ENCODE measurements at places on chromosomes 16 and 17. TPM values are rescaled to one million over a fixed set of nuclear protein-coding genes. Genes with fewer than 3 reads are reported as not detected.

DNA sequence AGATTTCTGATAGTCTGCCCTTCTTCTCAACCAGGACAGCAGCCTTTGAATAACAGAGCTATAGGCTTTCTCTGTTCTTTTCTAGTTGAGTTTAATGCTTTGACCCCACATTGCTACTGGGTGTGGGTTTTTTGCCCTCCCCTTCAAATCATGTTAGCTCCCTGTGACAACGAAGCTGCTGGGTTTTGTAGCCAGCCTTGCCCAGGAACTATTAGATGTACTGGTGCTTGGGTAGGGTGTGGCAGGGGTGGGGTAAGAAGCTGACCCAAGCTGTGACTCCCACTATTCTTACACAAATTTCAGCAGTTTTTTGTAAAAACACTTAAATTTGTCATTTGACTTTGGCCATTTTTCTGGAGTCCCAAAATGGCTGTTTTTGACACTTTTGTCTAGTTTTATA, 69.7 kb downstream of the NLK start:
- no peak for DNase-seq

GRCh38 chr16:83804366-83804765, 3.4 kb upstream of the HSBP1 start:
- DNase-seq, result no peak

DNA sequence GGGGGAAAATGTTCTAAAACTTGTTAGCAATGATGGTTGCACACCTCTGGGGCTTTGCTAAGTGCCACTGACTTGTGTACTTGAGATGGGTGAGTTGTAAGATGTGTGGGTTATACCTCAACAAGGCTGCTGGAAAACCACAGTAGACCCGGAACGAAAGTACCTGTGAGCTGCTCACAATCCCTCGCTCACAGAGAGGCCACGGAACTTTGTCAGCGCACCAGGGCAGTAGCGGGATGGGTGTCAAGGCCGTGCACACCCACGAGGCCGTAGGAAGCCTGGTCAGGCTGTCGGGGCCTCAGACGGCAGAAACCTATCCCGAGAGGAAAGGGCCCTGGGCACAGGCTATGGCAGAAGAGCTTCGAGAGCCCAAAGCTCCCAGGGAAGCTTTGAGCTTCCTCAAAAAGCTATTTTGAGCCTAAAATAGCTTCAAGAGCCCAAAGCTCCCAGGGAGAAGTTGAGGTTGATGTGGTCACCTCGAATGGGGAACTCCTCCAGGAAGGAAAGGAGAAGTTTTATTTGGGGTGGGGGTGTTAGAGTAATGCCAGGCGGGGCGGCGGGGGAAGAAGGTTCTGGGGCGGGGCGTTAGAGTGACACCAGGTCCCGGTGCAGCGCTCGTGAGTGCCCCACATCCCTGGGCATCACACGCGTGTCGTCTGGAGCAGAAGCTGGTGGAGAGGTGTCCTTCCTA, 19.0 kb downstream of the CBFA2T3 start:
- DNase-seq, result peak; percentile 48

DNA sequence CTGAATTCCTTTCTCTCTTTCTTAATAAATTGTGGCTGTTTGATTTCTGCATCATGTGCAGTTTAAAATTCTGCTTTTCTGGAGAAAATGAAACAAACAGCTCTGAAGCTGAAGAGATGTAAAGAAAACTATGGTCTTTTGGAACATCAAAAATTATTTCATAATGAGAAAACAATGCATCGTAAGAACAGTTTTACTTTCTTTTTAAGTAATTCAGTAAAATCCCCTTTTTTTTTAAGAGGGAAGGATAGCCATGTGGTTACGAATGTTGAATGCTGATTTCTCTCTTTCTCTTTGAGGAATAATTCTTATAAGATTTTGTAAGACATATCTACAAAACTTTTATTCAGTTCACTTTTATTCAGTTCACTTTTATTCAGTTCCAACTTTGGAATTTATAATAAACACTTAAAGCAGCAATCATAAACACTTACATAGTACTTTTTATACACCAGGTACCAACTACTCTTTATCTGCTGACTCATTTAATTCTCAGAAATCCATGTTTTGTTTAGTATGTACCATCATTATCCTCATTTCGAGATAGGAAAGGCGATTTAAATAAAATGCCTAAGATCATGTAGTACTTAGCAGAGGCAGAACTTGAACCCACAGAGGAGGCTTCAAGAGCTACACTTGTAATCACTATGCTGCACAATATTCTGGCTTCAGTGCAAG, 26.6 kb downstream of the CNTNAP4 start:
- DNase-seq, result no peak

DNA sequence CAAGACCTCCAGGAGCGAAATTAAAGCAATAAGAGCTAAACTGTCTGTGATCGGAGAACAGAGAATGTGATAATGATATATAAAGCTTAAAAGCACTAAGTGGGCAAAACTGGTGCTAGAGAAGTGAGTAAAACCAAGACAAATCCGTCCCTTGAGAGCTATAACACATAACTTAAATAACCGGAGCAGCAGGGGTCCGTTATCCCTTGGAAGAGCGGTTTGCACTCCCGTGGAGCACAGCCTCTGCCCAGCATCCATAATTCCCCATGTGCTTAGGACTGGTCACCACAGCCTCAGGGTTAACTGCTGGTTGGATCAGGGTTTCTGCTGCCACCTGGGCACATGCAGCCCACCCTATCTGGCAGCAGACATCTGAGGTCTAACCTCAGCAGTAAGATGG, 489.0 kb downstream of the NPIPA7 start:
- DNase-seq, result no peak

DNA sequence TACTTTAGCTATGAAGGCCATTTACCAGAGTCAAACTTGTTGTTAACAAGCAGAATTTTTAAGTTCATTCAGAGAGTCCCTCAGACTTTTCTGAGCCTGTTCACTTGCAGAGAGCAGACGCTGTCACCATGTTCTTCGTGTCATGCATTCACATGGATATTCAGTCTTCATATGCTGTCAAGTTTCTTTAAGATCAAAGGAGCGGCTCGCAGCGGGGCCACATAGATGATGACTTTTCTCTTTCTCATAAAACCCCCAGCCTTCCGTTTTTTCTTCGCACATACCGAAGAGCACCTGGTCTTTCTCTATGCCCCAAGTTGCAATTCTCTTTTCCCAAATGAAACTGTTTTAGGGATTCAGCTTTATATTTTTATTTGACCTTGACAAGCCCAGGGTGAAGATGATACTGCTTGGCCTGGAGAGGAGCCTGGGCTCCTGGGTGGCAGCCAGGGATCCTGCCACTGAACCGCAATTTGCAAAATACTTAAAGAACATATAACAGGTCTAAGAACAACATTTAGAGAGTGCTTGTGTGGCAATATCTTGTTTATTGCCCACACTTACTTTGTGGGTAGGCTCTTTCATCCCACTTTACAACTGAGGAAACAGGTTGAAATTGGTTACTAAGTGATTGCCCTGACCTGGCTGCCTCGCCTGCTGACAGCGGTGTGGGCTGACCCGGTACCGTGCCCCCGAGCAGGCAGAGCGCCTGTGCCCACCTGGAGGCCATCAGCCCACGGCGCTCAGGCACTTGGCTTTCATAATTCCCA, 22.9 kb downstream of the SEC14L1 start:
- no peak for DNase-seq

GRCh38 chr16:4288148-4288921, 15.5 kb upstream of the TFAP4 start:
- peak; percentile 73 for DNase-seq

GRCh38 chr16:82033006-82033405, 2.0 kb upstream of the HSD17B2 start:
- no peak for DNase-seq

GRCh38 chr16:68420366-68420942, 27.9 kb downstream of the SMPD3 start:
- no peak for DNase-seq

- peak; percentile 76 for DNase-seq
Observed at GRCh38 chr17:43673516-43674323, 12.0 kb upstream of the MEOX1 start.

DNA sequence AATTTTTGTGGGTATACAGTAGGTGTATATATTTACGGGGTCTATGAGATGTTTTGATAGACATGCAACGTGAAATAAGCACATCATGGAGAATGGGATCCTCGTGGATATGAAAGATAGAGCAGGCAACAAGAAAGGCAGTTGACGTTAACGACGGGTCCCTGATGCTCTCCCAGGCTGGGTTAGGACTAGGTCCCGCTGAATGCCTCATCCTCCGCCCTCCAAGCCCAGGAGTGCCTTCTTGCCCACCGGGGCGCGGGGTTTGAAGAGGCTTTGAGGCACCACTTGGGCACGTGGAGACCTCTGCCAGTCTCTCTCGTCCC, 9.5 kb upstream of the ZFP90 start:
- no peak for DNase-seq

DNA sequence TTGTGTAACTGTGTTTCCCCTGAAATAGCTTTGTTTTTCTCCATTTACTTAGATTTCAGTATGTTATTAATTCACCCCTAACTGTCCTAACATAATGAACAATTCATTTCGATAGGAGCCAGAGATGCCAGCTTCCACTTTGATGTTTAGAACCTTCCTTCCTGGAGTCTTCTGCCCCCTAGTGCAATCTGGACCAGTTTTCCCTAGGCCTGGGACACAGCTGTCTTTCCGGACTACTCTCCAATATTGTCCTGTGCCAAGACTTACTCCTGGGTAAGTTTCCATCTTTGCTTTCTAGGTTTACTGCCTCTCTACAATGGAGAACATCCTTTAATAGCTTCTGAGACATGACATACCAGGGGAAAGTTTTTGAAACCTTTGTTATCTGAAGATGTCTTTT, 12.8 kb downstream of the RECQL5 start:
- DNase-seq, result no peak

GRCh38 chr16:66286527-66286926, 80.0 kb upstream of the CDH5 start:
- no peak for DNase-seq

DNA sequence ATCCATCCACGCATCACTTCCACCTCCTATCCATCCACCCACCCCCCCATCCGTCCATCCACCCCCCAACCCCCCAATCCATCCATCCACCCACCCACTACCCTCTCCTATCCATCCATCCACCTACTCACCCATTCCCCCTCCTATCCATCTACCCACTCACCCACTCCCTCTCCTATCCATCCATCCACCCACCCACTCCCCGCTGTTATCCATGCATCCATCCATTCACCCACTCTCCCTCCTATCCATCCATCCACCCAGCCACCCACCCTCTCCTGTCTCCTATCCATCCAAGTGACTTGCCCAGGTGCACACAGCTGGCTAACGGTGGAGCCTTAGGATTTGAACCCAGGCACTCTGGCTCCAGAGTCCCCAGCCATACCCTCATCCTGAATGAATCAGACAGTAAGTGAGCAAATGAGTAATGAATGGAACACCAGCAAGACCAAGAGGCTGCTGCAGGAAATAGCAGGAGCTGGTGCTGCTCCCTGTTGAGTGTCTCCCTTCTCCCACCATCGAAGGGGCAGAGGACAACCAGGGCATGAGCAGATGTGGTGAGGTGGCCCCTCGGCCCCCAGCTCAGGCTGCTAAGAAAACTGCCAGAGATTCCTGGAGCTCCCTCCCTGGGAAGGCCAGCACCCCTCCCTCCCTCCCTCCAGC, 62.5 kb downstream of the LITAF start:
- DNase-seq, result no peak

GRCh38 chr17:55285340-55286301, 20.9 kb downstream of the HLF start:
- peak; percentile 94 for DNase-seq

DNA sequence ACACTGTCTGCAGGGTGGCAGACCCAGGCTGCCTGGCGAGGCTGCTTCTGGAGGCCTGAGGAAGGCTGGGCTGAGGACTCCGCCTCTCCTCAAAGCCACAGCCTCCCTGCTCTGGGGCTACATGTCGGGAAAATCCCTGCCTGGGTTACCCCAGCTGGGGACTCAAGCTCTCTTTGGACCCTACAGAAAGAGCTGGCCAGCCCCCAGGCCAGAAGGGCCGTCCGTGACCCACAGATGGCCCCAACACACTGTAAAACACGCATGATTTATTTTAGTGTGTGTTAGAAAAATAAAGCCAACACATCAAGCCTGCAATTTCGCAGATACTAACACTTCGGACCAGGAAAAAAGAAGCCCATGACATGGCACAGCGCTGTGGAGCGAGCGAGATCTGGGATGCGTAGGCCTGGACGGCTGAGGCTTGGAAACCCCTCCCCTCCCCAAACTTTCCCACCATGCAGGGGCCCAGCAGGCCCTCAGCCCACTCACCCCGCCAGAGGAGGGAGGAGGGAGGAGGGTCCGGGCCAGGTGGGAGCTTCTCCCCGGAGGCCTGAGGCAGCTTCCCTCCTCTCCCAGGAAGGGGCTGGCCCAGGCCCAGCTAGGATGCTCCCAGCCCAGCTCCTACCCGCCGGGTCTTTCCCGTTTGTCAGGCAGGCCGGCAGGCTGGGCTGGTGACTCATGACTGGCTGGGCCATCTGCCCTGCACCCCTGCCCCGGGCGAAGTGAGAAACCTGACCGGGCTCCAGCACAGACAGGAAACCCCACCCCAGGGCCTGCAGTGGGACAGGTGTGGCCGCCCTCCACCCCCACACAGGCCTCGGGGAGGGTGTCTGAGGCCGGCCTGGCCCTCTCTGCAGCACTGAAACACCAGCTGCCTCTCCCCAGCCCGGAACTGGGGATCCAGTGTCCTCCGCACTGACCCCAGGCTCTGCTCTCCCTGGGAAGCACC, 34.1 kb upstream of the SLC38A10 start:
- DNase-seq, result peak; percentile 85

- no peak for DNase-seq
Observed at GRCh38 chr17:57436565-57436964, 180.2 kb downstream of the MSI2 start.

- no peak for DNase-seq
Observed at GRCh38 chr16:74901606-74902005, 83.3 kb downstream of the WDR59 start.

GRCh38 chr16:23537390-23537789, 19.8 kb downstream of the EARS2 start:
- no peak for DNase-seq

GRCh38 chr17:65560628-65561451, 608 bp downstream of the AXIN2 start:
- DNase-seq, result peak; percentile 86

GRCh38 chr17:46002311-46002972, 3.4 kb downstream of the STH start:
- DNase-seq, result peak; percentile 49

DNA sequence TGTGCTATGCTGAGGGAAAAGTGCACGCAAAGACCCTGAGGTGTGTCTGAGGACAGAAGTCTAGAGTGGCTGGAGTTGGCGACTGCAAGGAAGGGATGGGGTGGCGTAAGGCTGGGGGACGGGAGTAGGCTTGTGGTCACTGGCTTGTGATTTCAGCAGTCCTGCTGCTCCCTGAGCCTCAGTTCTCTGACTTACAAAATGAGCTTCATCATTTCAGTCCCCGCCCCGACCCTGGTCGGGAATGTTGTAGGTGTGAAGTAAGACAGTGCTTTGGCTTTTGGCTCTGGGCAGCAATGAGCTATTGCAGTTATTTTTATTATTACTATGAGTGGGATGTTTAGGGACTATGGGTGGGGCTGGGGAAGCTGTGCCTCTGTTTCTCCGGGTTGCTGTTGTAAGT, 8.6 kb downstream of the ADGRG1 start:
- no peak for DNase-seq

Gene RPL13
- total RNA-seq, result 1,030 TPM

Gene P2RX5
- total RNA-seq, result 18.3 TPM

Gene CRHR1
- not detected for total RNA-seq

Gene ZNF629
- total RNA-seq, result 21.1 TPM

Gene C17orf78
- total RNA-seq, result not detected

Gene GOT2
- total RNA-seq, result 569 TPM

Gene CCL16
- not detected for total RNA-seq

Gene CACNG1
- not detected for total RNA-seq

Gene ODAD4
- 1.3 TPM for total RNA-seq

Data from left ventricle myocardium inferior (tissue), 1 donor.